GM23248 (cell line): ENCODE measurements at places on chromosomes 7 and 10. TPM values are rescaled to one million over a fixed set of nuclear protein-coding genes. Genes with fewer than 3 reads are reported as not detected.
A peak's percentile ranks its signal among the peaks of the same experiment; 100 is the strongest.

Gene TRPV5
- not detected in 2 replicates for polyA plus RNA-seq

Gene DRGX
- polyA plus RNA-seq, result 0.09 and 0.20 TPM in 2 replicates

Gene OR2A1
- polyA plus RNA-seq, result 0.10 and 0.15 TPM in 2 replicates

GRCh38 chr10:21985541-21985940, 18.0 kb downstream of the DNAJC1 start:
- peak; percentile 45 for DNase-seq

- DNase-seq, result no peak
Measured at GRCh38 chr7:2738766-2739549, 51.0 kb downstream of the AMZ1 start.

- DNase-seq, result no peak
Measured at GRCh38 chr10:35578618-35578956, 26.6 kb upstream of the GJD4 start.

DNA sequence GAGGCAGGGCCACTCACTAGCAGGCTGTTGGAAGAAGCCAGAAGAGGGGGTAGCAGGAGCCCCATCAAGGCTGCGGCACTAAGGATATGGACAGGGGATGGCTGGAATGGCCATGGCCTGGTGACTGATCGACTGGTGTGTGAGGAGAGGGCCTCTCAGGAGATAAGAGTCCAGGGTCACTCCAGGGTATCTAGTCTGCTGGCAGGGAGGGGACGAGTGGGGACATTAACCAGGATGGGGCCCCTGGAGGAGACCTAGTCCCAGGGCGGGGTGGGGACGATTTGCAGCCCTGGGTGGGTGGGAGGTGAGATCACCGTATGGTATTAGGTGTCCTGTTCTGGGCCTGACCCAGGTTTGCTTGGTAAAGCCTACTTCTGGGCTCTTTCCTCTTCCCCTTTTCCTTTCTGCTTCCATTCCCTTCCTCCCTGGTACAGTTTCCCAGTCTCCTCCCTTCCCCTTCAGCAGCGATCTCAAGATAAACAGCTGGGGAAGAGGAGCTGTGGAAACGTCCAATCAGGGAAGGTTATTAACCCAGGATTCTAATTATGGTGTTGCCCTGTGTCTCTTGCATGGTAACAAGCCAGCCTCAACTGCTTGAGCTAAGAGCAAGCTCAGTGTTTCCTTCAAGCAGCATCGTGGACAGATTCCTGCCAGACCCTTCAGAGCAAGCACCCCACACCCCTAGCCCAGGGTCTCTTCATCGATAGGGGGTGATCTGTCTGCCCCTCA, 233.2 kb downstream of the RPS24 start:
- no peak for DNase-seq
